HuH-7 (cell line): ENCODE measurements at places on chromosomes 2 and 18.

DNA sequence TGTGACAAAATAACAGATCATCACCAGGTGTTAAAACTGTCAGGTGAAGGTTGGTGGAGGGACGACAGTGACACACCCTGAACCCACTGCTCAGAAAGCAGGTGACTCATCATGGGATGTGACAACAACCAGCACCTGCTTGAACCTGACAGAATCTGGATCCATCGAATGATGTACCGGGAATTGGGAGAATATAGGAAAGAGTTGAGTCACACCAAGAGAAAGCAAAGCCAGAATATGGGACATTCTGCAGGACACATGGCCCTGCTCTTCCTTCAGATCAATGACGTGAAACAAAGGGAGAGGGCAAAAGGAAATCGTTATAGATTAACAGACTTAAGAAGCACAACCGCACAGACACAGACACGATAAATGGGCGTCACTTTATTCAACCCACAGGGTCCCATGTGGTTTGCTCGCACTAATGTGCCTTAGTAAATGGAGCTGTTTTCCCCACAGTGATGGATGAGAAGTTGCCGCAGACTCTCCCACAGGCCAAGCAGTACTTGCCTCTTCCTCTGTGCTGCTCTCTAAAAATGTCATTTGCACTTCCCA, 100.1 kb downstream of the CRACDL start:
- DNase-seq: no peak

GRCh38 chr2:19804639-19805260, 97.0 kb downstream of the TTC32 start:
- no peak for DNase-seq

GRCh38 chr2:189046320-189046719, 72.1 kb downstream of the COL3A1 start:
- DNase-seq: no peak

- no peak for DNase-seq
Measured at GRCh38 chr2:32522770-32523169, 105.1 kb upstream of the TTC27 start.

- DNase-seq: no peak
Measured at GRCh38 chr2:105541189-105542050, 142.6 kb upstream of the FHL2 start.

- no peak for DNase-seq
Measured at GRCh38 chr18:77320971-77321559, 71.4 kb downstream of the GALR1 start.
